Left ventricle myocardium inferior (tissue), 1 donor: ENCODE measurements at places on chromosomes 5 and 9. TPM values are rescaled to one million over a fixed set of nuclear protein-coding genes. Genes with fewer than 3 reads are reported as not detected.
A peak's percentile ranks its signal among the peaks of the same experiment; 100 is the strongest.

Gene GFI1B
- total RNA-seq: 0.27 TPM

Gene PRLR
- total RNA-seq: 0.66 TPM

- no peak overlapping the region for H3K27ac ChIP-seq
- H3K4me1 ChIP-seq: peaks cover 9% of the 10 kb centered on the region
- H3K4me3 ChIP-seq: no peak overlapping the region
- DNase-seq: no peak
Measured at GRCh38 chr5:133321833-133322420, 270.1 kb downstream of the HSPA4 start.

GRCh38 chr5:76999451-76999850, 30.8 kb upstream of the AGGF1 start:
- H3K36me3 ChIP-seq: no peaks in the 10 kb centered on the region
- H3K4me1 ChIP-seq: no peaks in the 10 kb centered on the region
- peaks cover 12% of the 10 kb centered on the region for H3K27me3 ChIP-seq

GRCh38 chr5:150624334-150625163, 15.9 kb upstream of the SYNPO start:
- no peaks in the 10 kb centered on the region for H3K36me3 ChIP-seq
- H3K27me3 ChIP-seq: no peaks in the 10 kb centered on the region
- peak overlapping the region; percentile 99 for H3K27ac ChIP-seq
- peak; percentile 60 for DNase-seq

DNA sequence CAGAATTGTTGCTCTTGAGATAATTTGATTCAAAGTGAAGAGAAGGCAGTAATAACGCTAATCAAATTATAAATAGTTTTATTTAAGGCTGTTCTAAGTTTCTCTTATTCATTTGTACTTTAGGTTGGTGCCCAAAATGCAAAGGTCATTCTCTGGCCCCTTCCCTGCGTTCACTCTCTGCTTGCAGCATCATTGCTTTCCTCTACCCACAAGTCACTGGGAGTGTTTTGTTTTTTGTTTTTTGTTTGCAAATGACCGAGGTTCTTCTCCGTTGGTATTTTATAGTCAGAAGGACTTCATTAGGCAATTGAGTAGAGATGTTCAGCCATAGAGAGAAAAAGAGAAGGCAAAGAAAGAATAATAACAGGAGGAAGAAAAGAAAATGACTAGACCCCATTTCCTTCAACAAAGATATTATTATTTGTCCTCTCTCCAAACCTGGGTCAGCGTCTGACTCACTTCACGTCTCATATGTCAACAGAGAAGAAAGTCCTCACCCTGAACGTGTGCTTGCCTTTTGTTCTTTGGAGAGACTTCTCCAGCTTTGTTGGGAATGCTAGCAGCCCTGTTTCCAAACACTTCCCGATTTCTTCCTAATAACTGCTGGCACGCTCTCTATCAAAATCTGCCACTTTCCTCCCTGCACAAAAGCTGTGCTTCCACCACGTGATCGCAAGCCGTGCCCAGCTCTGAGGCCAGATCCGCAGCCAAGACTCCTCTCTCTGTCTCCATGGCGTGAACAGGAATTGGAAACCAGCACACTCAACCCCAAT, 119.8 kb downstream of the EBF1 start:
- H3K36me3 ChIP-seq: no peaks in the 10 kb centered on the region
- H3K27me3 ChIP-seq: no peaks in the 10 kb centered on the region
- peak; percentile 52 for DNase-seq

DNA sequence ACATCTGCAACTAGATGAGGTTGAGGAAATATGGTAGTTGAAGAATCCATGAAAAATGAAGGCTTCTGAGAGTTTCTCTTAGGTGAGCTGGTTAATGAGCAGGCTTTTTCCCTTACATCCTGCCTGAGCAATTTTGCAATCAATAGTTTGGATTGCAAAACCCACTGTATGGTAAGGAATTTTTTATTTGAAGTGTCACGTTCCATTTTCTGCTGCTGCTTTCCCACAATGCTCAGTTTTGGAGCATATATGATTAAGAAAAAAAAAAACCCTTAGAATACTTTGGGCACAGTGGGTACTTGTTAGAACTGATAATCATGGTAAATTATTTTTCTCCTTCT, 144.2 kb downstream of the PCSK1 start:
- no peak overlapping the region for H3K27ac ChIP-seq
- H3K4me1 ChIP-seq: peaks cover 11% of the 10 kb centered on the region
- no peak overlapping the region for H3K4me3 ChIP-seq
- H3K27me3 ChIP-seq: no peaks in the 10 kb centered on the region
- no peak for DNase-seq
- H3K36me3 ChIP-seq: no peaks in the 10 kb centered on the region

- H3K4me1 ChIP-seq: peaks cover 94% of the 10 kb centered on the region
- no peak for DNase-seq
- peak overlapping the region; percentile 33 for H3K27ac ChIP-seq
- no peaks in the 10 kb centered on the region for H3K36me3 ChIP-seq
- no peak overlapping the region for H3K4me3 ChIP-seq
Measured at GRCh38 chr5:171957591-171958251, 48.7 kb downstream of the FBXW11 start.
